ENCODE measurements at places on chromosomes 6 and 20.

- DNase-seq: no peak
Observed at GRCh38 chr6:36201612-36202011, 5.1 kb downstream of the BRPF3 start.

- no peak for DNase-seq
Observed at GRCh38 chr6:23728707-23729106, 397.3 kb upstream of the NRSN1 start.

DNA sequence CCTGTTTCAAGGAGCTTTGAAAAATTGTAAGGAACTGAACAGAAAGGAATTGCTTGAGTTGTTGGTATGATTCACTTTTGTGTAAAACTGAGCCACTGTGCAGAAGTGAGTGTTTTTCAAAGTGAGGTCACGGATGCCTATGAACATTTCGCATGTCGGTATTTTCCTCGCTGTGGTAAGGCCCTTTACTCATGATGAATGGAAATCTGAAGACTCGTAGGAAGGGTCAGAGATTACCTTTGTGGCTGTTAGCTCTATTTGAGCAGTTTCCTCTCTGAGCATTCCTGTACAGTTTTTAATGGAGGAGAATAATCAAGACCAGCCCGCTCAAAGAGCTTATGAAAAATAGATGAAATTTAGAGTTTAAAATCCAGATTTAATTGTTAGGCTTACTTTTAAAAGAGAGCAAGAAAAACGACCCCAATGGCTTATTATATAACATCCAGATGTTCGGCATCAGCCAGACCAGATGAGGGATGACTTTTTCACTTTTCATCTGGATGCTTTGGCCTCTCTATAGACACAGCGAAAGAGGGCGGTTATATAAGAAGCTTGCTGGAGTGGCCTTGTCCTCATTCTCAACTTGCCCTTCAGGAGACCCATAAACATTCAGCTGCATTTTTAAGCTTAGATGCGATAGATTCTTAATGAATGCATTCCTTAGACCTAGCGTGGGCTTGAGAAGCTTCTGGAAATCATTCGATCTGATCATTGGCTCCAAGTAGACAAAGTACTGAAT, 99.5 kb downstream of the CD83 start:
- no peak for DNase-seq

DNA sequence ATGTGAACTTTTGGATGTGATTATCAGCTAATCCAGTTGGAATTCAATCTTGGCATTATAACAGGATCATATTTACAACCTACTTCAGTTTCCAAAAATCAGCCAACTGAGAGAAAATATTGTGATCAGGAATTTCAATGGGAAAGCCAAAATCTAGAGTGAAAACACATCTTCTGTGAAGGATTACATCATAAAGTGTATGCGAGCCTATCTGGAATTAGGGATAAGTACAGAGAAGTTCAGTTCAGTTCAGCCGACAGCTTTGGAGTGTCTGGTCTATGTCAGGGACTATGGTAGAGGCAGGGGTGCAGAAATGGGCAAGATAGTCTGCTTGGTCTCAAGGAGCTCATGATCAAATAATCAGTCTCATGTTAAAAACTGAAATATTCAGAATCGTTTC, 12.3 kb upstream of the PRIM2 start:
- no peak for DNase-seq

GRCh38 chr6:94597487-94597886, 979.8 kb upstream of the MANEA start:
- no peak for DNase-seq

DNA sequence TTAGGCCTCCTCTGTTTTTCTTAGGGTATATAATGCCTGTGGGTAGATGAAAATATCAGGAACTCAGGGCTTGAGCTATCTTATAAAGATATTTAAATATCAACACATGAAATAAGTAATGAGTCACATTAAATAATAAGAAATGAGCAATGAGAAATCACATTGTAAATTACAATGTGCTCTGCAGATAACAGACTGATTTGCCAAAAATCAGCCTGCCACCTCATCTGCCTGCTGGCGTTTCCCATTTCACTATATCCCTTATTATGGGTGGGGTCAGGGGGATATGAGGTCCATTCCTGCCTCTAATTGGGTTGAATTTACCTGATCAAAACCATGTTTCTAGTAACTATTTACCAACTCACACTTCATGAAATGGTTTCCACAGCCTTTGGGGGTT, 335.2 kb downstream of the CDC5L start:
- DNase-seq: no peak

- DNase-seq: no peak
Observed at GRCh38 chr6:109447878-109448555, 7.5 kb downstream of the SMPD2 start.

GRCh38 chr6:117512987-117513573, 30.6 kb downstream of the DCBLD1 start:
- no peak for DNase-seq

GRCh38 chr20:22729180-22729579, 144.8 kb upstream of the FOXA2 start:
- no peak for DNase-seq

DNA sequence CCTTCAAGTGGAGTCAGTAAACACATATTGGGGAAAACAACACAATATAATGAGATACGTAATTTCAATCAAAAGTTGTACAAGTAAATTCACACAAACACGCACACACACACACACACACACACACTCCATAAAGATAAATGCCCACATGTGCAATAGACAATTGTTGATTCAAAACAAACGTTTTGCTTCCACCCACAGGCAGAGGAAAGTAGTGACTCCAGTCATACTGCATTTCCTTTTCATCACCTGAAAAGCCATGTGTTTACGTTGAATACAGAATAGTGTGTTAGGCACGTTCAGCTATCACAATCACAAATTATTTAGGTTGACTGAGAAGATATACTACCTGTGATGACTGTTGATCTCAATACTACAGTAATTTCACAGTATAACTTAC, 443.8 kb upstream of the MANEA start:
- no peak for DNase-seq

DNA sequence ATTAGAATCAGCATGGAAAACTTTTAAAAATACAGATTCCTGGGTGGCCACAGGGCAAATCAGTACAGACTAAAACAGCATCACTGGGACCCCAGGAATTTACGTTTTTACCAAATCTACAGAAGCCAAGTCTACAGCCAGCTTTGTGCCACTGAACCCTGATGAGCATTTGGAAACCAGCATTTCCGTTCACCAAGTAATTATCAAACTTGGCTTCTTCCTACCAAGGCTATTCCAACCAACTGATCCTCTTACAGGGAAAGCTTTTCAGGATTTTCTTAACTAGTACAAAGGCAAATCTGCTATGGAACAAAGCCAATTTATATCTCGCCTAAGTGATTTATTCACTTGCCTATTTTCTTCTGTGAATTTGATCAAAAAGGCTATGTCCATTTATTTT, 47.0 kb downstream of the PLAGL1 start:
- DNase-seq: no peak

DNA sequence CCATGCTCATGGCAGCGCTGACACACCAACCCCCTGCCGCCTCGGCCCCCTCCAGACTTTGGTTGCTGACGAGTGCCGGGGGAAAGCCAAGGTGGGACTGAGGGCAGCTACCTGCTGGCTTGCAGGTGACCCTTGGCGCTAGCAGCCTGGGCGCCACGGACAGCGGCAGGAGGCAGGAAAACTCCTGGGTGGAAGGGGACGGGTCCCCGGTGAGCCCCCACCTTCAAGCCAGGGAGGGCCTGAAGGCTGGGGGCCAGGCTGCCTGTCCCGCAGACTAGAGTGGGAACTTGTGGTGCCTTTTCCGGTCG, 226.7 kb downstream of the OTOR start:
- no peak for DNase-seq

- DNase-seq: no peak
Observed at GRCh38 chr6:36793913-36794712, 45.1 kb downstream of the CPNE5 start.

GRCh38 chr6:155498370-155498769, 42.7 kb upstream of the NOX3 start:
- DNase-seq: no peak

DNA sequence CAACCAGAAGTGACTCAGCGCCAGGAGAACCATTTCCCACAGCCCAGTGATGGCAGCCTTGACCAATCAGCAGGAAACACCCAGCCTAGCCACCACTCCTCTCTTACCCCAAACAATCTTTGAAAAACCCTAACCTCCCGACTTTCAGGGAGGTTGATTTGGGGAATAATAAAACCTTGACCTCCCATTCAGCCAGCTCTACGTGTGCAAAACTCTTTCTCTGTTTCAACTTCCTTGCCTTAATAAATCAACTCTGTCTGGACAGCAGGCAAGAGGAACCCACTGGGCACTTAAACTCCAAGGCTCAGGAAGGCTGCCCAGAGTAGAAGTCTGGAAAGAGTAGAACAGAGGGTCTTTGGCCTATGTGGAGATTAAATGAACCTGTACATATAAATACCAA, 35.0 kb downstream of the SERPINB1 start:
- no peak for DNase-seq

- no peak for DNase-seq
Observed at GRCh38 chr6:12815884-12816600, 99.5 kb downstream of the PHACTR1 start.

DNA sequence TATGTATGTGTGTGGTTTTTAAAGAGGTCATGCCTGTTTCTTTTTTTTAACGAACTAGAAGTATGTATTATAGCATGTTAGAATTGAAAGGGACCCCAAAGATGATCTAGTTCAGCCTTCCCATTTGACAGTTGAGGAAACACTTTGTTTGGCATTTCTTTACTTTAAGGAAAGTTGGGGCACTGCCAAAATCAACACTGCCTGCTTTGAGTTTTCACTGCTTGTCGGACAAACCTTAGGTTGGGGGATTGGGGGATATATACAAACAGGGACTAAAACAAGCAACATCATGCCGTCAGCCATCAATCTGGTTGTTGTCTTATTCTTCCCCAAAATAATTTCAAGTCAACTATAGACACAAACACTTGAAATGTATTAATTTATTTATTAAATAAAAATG, 14.1 kb upstream of the CALHM6 start:
- DNase-seq: no peak

DNA sequence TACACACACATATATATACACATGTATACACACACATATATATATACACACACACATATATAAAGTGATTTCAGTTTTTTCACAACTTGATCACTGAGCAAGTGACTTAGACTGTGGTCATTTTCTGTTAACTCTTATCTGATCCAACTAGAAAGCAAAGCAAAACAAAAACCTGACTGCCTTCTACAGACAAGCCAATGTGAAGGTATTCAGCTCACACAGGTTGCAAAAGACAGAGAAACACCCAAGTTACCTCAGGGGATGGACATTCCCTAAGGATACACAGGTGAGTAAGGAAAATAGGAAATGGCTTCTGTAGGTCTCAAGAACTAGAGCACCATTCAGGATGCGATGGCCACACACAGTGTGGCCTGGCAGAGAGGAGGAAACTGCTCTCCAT, 58.4 kb upstream of the IER3 start:
- DNase-seq: no peak

- DNase-seq: no peak
Observed at GRCh38 chr6:14660806-14661579, 543.4 kb downstream of the CD83 start.

DNA sequence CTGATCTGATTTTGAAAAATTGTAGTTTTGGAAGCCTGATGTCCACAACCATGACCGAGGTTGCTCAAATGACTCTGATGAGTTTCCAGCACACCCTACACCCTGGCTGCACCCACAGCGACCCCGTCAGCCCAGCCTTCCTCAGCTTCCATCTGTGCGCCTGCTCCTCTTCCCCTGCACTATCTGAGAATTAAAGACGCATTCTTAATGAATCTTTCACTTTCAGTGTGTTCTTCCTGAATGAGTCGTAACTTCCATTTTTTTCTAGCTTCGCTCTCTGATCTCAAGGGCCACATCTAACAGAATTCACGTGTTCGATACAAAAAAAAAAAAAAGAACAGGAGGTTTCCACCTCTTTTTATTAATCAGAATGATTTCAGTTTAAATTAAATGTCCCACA, 21.3 kb upstream of the RREB1 start:
- DNase-seq: no peak

- DNase-seq: no peak
Observed at GRCh38 chr6:167663784-167664443, 162.8 kb upstream of the AFDN start.

DNA sequence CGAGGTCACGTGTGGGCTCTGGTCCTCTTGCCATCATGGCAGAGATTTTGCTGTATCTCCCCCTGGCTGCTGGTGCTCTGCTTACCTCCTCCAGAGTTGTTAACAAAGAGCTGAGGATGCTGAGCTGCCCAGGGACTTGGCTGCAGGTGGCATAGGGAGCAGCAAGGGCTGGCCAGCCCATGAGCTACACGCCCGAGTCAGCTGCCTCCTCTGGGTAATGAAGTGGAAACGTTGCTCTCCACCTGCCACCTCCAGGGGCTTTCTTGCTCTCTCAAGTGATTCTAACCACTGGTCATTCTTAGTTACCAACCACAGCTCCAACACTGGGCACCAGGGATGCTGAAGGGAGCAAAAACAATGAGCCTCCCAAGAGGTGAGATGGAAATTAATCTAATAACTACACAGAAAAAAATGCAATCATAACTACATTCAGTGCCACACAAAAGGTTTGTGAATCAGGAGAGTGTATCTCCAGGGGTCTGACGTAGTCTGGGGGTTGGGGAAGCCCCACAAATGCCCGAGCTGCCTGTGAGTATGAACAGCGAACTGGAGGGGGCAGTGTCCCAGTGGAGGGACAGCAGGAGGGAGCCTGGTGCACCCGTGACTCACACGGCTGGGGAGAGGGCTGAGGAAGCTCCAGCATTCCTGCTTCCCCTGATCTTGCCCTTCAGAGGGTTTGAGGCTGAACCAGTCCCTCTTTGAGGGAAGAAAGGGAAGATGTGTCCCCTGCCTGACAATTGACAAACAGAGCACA, 78.7 kb downstream of the CDH26 start:
- no peak for DNase-seq

DNA sequence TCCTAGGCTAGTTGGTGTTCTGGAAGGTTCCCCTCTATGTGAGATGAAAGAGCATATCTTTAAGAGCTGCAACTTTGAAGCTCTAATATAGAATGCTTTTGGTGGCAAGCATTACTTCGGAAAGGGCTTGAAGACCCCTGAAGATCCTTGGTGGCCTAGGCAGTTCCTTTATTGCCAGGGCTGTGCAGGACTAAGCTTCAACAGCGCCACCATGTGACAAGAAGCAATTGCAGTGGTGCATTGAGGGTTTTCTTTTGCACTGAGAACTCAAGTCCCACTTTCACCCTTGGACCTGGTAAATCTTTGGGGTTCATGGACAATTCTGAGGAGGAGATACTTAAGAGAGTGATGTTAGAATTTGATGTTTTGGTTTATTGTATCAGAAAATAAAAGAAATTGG, 237.4 kb upstream of the GMDS start:
- no peak for DNase-seq

GRCh38 chr20:59830665-59831023, 102.8 kb downstream of the SYCP2 start:
- no peak for DNase-seq

GRCh38 chr20:10433623-10434466, at the start of gene MKKS:
TSS of gene MKKS (minus strand) at chr20:10434222. CDS start at chr20:10413514, 20,708 bp downstream.
- peak; percentile 78 for DNase-seq

- DNase-seq: no peak
Observed at GRCh38 chr20:44033344-44033743, 118.7 kb downstream of the TOX2 start.

All from NT2/D1 (cell line).